Mammary epithelial cell (primary cell): ENCODE measurements at places on chromosomes 4 and X. TPM values are rescaled to one million over a fixed set of nuclear protein-coding genes. Genes with fewer than 3 reads are reported as not detected.
A peak's percentile ranks its signal among the peaks of the same experiment; 100 is the strongest.

- DNase-seq, result peak; percentile 55
Observed at GRCh38 chr4:182917182-182918043, at the start of gene DCTD. Gene DCTD, minus strand, starts transcription at chr4:182917386. Its CDS starts 1,818 bp downstream, at chr4:182915568.

- DNase-seq, result no peak
Observed at GRCh38 chr4:128820671-128821070, 11.2 kb downstream of the JADE1 start.

GRCh38 chr4:3685081-3685645 lies 81.0 kb upstream of the ADRA2C start:
- DNase-seq, result no peak

- no peak for DNase-seq
Observed at GRCh38 chr4:158777423-158778155, 8.8 kb downstream of the FNIP2 start.

GRCh38 chrX:16870862-16871815 lies 977 bp upstream of the RBBP7 start:
- no peak for DNase-seq

DNA sequence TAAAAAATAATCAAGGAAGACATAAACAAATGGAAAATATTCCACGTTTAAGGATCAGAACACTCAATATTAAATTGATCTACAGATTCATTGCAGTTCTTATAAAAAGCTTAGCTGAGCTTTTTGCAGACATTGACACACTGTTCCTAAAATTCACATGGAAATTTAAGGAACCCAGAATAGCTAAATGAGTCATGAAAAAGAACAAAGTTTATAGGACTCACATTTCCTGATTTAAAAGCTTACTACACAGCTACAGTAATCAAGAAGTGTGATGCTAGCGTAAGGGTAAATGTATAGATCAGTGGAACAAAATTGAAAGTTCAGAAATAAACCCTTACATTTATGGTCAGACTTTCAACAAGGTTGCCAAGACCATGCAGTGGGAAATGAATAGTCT lies 33.1 kb downstream of the NSUN7 start:
- DNase-seq, result no peak

- peak; percentile 93 for DNase-seq
Observed at GRCh38 chr4:151418385-151418784, 9.4 kb downstream of the FHIP1A start.

DNA sequence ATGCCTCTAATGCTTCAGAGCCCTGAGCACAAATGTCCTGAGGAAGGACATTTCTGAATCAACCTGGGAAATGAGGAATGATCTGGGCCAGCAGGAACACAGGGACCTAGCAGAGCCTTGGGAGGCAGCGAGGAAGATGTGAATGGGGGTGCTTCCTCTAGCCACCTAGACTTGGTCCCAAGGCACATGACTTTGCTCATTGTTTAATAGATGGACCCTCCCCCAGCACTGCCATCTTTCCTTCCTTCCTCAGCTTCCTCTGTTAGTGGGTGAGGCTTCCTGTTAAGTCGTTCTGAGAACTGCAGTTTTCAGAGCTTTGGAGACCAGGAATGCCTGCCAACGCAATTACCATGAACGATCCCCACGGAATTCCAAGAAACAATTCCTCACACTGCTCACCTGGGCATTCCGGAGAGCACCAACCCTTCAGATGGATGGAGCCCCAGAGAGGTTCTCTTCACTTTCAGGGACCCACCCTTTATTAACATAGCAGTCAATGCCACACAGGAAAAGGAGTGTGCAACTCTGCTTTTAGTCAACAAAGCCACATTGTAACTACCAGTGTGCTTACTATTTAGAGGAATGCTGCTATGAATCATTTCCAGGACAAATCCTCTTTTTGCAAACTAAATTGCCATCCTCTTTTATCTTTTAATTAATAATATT lies 48.5 kb upstream of the STIM2 start:
- DNase-seq, result peak; percentile 42

DNA sequence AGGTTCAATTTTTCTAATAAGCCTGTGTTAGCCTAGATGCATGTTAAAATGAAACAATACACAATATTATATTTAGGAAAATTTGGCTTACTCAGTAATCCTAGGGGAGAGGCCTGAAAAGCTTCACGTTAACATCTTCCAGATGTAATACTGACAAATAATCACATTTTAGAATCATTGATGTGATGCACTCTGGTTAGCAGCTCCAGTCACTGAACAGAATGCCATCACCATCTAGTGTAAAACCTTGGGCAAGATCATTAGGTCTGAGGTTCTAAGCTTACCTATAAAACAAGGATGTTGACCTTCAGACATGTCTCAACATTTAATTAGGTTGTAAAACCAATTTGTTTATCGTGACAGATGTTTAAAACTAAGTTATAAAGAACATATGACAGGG lies 1704.8 kb downstream of the STIM2 start:
- no peak for DNase-seq

Gene INTS12
- total RNA-seq, result 22.2 TPM

Gene ADH1A
- not detected in 2 replicates for total RNA-seq

Gene DCAF8L2
- not detected for total RNA-seq

Gene TCEAL6
- total RNA-seq, result not detected in 2 replicates

Gene SMARCA5
- total RNA-seq, result 36.4 and 37.4 TPM in 2 replicates

Gene MSMO1
- 459 TPM for total RNA-seq

Gene ZNF711
- 3.7 TPM for total RNA-seq

Gene DDX60
- 3.9 and 7.1 TPM in 2 replicates for total RNA-seq

Gene TRAM1L1
- 0.59 and 1.1 TPM in 2 replicates for total RNA-seq

Gene EFHC2
- total RNA-seq, result 2.2 TPM
